ENCODE measurements at places on chromosomes 6 and 20.

- DNase-seq, result no peak
Measured at GRCh38 chr6:122268394-122268793, 131.1 kb upstream of the HSF2 start.

DNA sequence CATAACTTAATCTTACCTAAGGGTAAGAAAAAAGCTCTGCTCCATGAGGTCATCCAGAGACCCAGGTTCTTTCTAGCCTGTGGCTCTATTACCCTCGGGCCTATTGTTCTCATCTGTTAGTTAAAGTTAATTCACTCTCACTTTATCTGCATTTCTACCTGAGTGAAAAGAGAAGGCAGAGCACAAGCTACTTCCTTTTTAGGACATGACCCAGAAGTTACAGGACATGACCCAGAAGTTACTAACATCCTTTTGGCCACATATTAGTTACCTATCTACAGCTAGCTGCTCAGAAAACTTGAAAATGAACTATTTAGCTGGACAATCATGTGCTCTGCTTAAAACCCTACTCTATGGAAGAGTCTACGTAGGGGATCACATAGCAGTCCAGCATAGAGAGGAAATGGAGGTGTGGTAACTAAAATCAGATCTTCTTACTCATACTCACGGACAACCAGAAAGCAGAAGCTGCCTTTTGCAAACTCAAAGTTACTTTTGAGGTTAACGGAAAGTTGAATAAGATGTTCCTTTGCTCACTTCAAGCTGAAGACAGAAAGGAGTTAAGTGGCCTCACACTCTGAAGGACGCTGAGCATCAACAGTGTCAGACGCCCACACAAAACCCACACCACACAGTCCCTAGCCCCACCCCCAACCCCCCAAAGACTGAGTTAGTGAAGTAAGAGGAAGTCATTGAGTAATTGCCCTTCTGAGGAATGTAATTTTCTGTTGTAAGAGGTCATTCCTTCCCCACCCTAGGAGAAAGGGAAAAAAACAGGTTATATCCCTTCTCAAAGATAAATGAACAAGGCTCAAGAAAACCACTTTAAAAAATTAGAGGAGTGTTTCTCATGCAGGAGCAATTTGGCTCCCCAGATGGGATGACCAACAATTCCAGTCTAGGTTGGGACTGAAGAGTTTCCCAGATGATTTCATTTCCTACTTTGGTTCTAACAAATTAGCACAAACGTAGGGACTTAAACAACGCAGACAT lies 45.9 kb upstream of the TAB2 start:
- no peak for DNase-seq

GRCh38 chr6:110614586-110614985 lies 138.2 kb upstream of the SLC22A16 start:
- no peak for DNase-seq

GRCh38 chr6:10268111-10268510 lies 146.8 kb downstream of the TFAP2A start:
- no peak for DNase-seq

GRCh38 chr6:44192428-44193041 lies 24.2 kb upstream of the MYMX start:
- DNase-seq, result no peak

GRCh38 chr20:49560646-49561045 lies 7.3 kb downstream of the PTGIS start:
- DNase-seq, result no peak

DNA sequence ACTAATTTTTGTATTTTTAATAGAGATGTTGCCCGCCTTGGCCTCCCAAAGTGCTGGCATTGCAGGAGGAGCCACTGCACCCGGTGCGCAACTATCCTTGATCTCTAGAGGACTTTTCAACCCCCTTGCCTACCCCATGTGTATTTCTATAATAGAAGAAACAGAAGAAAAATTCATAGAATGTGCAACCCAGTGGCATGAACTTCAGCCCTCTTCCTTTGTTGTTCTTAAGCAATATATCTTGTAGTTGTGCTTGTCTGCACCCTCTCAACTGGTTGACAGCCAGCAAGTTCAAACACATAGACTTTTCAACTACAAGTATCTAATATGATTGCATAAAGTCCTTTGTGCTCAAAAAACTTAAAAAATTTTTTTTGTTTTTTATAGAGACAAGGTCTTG lies 72.3 kb upstream of the NCOA3 start:
- no peak for DNase-seq

Data from NCI-H774 (cell line).